ENCODE measurements at places on chromosomes 12 and 14.

- DNase-seq: no peak
These were observed 4.2 kb downstream of the TDP1 start for GRCh38 chr14:89959853-89960445.

DNA sequence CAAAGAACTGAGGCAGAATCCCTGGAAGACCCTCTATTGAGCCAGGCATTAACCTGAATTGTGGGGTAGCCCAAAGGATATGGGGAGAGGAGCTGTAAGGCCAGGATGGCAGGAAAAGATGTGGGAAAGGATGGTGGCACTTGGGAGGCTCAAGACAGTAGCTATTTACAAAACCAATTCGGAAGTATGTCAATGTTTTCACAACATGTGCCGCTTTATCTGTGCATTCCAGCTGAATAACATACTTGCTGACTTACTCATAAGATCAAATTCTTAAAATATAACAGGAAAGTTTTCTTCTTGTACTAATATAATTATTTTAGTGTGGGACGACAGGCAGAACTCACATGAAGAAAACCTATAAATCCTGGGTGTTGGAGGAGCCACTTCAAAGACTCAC is 10.6 kb downstream of the BBS10 start:
- no peak for DNase-seq

DNA sequence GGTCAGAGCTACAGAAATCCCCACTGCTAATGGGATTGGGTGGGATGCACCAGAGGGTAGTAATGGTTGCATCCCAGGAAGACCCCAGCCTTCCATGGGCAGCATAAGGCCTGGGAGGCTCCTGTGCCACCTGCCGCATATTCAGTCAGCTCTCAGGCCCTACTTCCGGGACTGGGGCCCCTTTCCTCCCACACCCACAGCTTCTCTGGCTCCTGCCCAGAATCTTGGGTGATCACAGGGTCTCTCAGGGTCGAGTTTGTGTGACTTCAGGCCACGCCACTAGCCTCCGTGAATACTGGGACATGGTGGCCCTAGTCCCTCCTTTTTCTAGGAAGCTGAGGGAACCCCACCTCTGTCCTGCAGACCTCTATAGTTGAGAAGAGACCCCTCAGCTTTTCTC is 66.8 kb upstream of the RIN3 start:
- no peak for DNase-seq

DNA sequence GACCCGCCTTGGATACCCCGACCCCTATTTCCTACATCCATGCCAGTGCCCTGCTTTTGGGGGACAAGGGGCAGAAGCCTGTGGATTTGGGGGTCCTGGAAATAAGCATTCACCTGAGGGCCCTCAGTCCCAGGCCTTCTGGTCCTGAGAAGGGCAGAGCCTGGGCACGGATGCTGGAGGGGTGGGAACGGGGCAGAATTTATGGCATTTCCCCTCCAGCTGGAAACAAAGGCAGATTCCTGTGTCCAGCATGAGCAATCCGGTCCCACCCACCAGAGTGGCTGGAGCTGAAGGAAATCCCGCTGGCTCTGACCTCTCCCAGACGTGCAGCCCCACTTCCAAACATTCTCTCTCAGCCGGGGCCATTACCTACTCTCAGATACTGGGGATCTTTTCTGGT is 9.3 kb downstream of the ANKRD33 start:
- DNase-seq: no peak

- no peak for DNase-seq
These were observed 411.7 kb downstream of the TMEM117 start for GRCh38 chr12:44247588-44247987.

GRCh38 chr14:98925354-98926040 is 346.5 kb downstream of the BCL11B start:
- DNase-seq: no peak
